Aorta (tissue), 5 donors: ENCODE measurements at places on chromosomes 1 and 21.

- no peak for DNase-seq
Observed at GRCh38 chr1:198604975-198605374, 33.9 kb upstream of the PTPRC start.

- no peak for DNase-seq
Observed at GRCh38 chr1:205108464-205108863, 13.3 kb downstream of the RBBP5 start.

- no peak for DNase-seq
Observed at GRCh38 chr1:234667600-234668576, 57.9 kb upstream of the IRF2BP2 start.

DNA sequence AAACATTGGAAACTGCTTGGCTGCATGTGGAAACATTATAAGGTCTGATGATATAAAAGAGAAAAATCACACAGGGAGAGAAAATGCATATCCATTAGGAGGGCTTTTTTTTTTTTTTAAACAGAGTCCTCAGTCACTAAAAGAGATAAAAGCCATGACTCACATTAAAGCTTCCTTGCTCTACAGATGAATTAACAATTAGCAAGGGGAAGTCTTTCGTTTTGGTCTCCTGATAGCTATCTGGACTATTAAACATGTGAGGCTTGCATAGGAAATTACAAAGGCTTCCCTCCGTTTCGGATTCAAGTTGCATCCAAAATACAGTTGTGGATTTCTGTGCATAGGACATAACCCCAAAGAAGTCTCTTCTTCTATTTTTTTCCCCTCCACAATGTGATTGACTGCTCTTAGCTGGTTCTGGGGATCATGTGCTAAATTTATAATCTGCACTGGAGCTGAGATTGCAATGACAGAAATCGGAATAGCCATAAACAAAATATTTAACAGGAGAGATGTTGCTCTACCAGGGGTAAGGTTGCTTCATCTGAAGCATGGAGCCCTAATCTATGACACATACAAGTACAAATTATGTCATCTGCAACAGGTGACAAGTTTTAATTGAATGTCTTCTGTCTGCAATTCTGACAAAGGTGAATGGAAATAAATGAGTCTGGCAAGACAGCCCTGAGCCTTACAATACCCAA lies 146.8 kb downstream of the ESRRG start:
- DNase-seq = no peak

DNA sequence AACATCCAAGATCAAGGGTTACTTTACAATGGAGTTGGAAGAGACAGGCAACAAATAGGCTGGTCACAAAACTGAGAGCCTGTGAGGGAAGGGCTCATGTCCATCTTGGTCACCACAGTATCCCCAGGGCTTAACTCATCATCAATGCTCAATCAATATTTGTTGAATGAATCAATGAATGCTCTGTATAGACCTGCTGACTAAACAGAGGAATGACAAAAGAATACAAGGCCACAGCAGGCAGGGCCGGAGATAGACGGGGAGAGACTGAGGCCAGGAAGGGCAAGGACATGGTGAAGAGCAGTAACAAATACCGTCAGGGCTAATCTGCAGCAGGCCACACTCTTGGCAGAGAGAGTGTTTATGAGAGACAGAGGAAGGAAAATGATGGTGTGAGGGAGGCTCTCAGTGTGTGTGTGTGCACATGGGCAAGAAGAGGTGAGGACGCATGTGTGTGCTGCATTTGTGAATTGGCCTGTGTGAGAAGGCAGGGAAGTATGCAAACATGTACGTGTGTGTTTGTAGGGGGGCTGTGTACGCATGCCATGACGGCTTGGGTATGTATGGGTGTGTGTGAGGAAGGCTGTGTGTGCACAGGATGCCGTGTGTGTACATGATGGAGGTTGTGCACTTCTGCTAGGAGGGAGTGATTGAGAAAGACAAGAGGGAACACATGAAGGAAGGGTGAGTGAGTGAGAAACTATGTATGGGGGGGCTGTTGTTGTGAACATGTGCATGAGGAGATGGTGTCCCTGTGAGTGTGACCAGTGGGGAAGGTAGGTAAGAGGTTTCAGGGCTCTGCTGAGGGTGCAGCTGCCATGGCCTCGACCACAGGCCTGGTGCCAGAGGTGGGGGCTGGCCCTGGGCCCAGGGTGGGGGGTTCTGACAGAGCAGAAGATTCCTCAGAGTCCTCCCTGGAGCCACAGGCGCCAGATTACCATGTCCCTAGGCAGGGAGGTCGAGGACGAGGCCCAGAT lies 15.4 kb downstream of the AHDC1 start:
- no peak for DNase-seq

DNA sequence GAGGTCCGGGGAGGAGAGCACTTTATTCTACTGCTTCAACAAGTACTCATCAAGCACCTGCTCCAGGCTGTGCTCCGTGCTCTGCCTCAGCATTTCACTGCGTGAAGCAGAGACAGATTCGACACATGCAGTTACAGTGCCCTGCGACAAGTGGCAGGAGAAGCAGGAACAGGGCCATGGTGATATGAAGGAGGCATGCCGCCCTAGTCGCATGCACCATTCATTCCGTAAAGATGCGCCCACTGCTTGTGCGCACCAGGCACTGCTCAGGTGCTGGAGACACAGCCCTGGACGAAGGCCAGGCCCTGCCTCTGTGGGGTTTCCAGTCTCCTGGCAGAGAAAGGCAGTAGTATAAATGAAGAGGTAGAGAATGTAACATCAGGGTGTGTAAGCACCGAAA lies 206.6 kb downstream of the HIVEP3 start:
- no peak for DNase-seq

- peak; percentile 52 for DNase-seq
Observed at GRCh38 chr1:90850181-90850897, 133.2 kb upstream of the BARHL2 start.
